ENCODE measurements at places on chromosomes 2 and 18.

DNA sequence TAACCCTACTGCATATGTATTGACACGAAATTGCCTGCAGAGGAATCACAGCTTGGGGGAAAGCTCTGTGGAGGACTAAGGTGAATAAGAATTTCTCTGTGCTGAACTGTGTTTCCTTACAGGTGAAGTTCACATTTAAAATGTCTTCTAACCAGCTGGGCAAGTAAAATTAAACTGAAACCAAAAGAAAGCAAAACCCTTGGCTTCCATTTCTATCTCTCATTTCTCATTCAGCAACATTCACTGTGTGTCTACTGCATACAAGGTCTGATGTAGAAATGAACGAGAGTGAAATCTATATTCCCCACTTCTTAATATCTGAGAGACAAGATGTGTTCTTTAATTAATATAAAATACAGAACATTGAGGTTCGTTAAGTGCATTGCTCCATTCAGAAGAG, 397.3 kb downstream of the SOX11 start:
- no peak for DNase-seq

GRCh38 chr2:181404472-181404871, 52.7 kb upstream of the ITGA4 start:
- DNase-seq = no peak

GRCh38 chr18:39693359-39693758, 2127.8 kb upstream of the CELF4 start:
- no peak for DNase-seq

DNA sequence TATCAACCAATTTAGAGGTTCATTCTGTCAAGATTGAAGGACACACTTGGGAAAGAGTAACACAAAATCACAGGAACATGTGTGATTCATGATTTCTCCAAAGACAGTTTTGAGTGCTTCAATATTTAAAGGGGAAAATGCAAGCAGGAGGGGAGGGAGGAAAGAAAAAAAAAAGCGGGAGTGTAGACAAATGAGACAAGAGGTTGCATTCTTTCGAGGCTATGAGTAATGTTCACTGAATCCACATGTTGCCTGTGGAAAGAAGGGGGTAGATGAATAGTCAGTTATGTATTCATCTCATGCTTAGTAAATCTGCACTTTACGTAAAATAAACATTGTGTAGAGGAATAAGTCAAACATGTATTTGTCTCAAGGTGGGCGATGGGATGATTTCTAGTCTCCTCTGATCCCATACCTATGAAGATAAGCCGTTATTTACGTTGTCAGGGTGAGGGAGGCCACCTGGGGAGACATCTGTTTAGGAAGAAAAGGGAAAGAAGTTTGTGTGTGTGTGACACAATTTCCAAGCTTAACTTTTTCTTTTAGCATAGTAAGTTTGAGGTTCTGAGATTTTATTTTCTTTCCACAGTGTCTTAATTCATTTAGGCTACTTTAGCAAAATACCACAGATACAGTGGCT, 211.0 kb upstream of the ZC3H15 start:
- DNase-seq = no peak

DNA sequence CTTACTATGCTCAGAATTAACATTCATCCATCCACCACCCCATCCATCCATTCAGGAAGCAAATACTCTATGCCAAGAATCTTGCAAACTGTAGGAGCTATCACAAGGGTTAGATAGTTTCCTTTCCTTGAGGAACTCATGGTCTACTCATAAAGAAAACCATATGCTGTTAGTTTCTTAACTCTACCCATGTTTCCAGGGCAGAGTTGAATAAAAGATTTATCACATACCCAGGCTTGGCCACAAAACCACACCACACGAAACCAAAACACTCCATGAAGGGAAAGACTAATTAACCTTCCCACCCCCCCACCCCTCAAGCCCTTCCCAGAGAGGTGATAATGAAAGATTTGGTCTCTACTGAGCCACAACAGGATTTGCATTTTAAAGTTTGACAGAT, 23.7 kb upstream of the MSGN1 start:
- DNase-seq = no peak

DNA sequence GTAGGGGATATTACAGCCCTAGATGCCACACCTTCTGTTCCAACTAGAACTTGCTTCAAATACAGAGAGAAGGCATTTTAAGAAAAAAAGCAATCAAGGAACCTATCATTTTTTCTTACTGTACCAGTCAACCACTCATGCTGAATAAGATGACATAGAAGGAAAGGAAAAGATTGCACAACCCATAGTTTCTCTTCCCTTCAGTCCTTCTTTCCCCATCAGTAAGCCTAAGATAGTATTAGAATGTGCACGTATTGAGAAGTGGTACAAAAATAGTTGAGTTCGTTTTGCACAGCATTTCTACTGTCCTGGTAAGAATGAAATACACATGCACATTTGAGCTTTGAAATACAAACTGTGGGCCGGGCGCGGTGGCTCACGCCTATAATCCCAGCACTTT, 27.0 kb upstream of the HK2 start:
- no peak for DNase-seq

GRCh38 chr18:79396431-79397246, 909 bp downstream of the NFATC1 start:
- no peak for DNase-seq
